Tibial artery (tissue), 4 donors: ENCODE measurements at places on chromosomes 11 and 22.

- H3K4me3 ChIP-seq: no peak overlapping the region
- peaks cover 5% of the 10 kb centered on the region for H3K4me1 ChIP-seq
- no peaks in the 10 kb centered on the region for H3K27me3 ChIP-seq
- no peak for DNase-seq
- H3K36me3 ChIP-seq: no peaks in the 10 kb centered on the region
Observed at GRCh38 chr11:86704710-86705109, 32.3 kb upstream of the ME3 start.

GRCh38 chr11:132402071-132402684 lies 1031.8 kb downstream of the NTM start:
- H3K36me3 ChIP-seq: no peaks in the 10 kb centered on the region
- no peak for DNase-seq
- H3K27me3 ChIP-seq: no peaks in the 10 kb centered on the region
- no peak overlapping the region for H3K4me3 ChIP-seq
- no peak overlapping the region for H3K27ac ChIP-seq
- no peaks in the 10 kb centered on the region for H3K4me1 ChIP-seq

- no peak overlapping the region for H3K4me3 ChIP-seq
- no peaks in the 10 kb centered on the region for H3K4me1 ChIP-seq
- no peak overlapping the region for H3K27ac ChIP-seq
- H3K27me3 ChIP-seq: no peaks in the 10 kb centered on the region
- H3K36me3 ChIP-seq: no peaks in the 10 kb centered on the region
- no peak for DNase-seq
Observed at GRCh38 chr11:47062736-47063135, 113.9 kb downstream of the ARFGAP2 start.

DNA sequence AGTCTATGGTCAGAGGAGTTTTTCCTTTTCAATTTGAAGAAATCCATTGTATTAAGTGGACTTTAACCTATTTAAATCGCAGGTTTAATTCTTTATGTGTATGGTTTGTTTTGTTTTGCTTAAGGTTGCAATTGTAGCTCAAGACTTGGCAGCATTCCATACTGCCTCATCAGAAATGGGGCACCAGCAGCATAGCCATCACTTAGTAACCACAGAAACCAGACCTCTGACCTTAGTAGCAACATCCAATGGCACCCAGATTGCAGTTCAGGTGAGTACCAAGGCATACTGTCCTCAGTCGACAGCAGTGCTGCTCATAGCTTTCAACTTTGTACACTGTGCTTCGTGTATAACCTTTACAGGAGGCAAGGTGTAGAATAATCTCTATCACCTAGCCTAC lies 48.4 kb upstream of the WEE1 start:
- DNase-seq: no peak
- no peaks in the 10 kb centered on the region for H3K27me3 ChIP-seq
- H3K4me3 ChIP-seq: no peak overlapping the region
- H3K36me3 ChIP-seq: peaks cover 10% of the 10 kb centered on the region

- H3K36me3 ChIP-seq: peaks cover 8% of the 10 kb centered on the region
- H3K4me3 ChIP-seq: no peak overlapping the region
- peaks cover 31% of the 10 kb centered on the region for H3K4me1 ChIP-seq
- H3K27me3 ChIP-seq: no peaks in the 10 kb centered on the region
- DNase-seq: no peak
- no peak overlapping the region for H3K27ac ChIP-seq
Observed at GRCh38 chr11:799641-800316, 1.7 kb upstream of the SLC25A22 start.

- H3K27ac ChIP-seq: no peak overlapping the region
- no peaks in the 10 kb centered on the region for H3K4me1 ChIP-seq
- no peak for DNase-seq
- H3K27me3 ChIP-seq: no peaks in the 10 kb centered on the region
- H3K36me3 ChIP-seq: no peaks in the 10 kb centered on the region
Observed at GRCh38 chr22:43944670-43945430, 10.4 kb upstream of the SAMM50 start.

- no peak overlapping the region for H3K4me3 ChIP-seq
- H3K27me3 ChIP-seq: no peaks in the 10 kb centered on the region
- H3K27ac ChIP-seq: no peak overlapping the region
- H3K4me1 ChIP-seq: peaks cover 5% of the 10 kb centered on the region
Observed at GRCh38 chr11:15945726-15946125, 410.6 kb downstream of the SOX6 start.

- no peak for DNase-seq
- H3K27me3 ChIP-seq: no peaks in the 10 kb centered on the region
- H3K36me3 ChIP-seq: no peaks in the 10 kb centered on the region
- H3K4me3 ChIP-seq: no peak overlapping the region
Observed at GRCh38 chr11:130613396-130613795, 165.0 kb downstream of the ADAMTS15 start.

DNA sequence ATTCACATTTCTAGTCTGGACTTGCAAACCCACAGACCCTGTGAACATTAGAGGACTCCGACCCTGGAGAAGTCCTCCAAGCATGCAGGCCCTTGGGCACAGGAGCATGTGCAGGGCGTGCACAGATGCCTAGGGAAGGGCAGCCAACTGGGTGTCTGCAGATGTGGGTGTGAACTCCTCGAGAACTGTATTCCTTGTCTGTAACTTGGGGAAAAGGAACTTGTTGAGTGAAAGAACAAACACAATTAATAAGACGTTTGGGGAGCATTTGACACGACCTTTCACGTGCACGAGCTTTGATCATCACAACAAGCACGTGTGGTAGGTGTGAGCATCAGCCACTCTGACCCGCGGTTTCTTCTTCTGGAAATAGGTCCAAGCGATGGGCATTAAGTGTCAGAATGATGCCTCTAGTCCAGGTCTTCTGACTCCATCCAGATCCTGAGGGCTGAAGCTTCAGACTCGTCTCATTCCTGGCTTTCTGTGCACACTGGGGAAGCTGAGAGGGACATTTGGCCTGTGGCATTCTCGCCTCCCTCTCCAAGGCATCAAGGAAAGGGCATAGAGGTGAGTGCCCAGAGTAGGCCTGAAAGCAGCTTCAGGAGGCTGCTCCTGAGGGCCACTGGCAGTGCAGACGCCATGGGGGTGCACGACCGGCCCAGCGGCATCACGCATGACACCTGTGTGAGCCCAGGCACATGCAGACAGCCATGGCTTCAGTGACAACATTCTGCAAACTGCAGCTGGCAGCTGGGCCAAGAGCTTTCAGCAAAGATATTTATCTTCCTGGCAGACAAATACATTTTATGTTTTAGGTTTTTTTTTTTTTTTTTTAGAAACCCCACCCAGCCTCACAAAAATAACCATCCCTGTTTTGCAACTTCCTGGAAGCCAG lies 32.5 kb downstream of the ALX4 start:
- peaks cover 4% of the 10 kb centered on the region for H3K4me1 ChIP-seq
- H3K27ac ChIP-seq: no peak overlapping the region
- no peaks in the 10 kb centered on the region for H3K27me3 ChIP-seq
- H3K4me3 ChIP-seq: no peak overlapping the region
- peak; percentile 53 for DNase-seq

GRCh38 chr11:46175401-46176002 lies 54.2 kb upstream of the PHF21A start:
- H3K4me1 ChIP-seq: no peaks in the 10 kb centered on the region
- no peak overlapping the region for H3K27ac ChIP-seq
- H3K4me3 ChIP-seq: no peak overlapping the region
- DNase-seq: no peak

DNA sequence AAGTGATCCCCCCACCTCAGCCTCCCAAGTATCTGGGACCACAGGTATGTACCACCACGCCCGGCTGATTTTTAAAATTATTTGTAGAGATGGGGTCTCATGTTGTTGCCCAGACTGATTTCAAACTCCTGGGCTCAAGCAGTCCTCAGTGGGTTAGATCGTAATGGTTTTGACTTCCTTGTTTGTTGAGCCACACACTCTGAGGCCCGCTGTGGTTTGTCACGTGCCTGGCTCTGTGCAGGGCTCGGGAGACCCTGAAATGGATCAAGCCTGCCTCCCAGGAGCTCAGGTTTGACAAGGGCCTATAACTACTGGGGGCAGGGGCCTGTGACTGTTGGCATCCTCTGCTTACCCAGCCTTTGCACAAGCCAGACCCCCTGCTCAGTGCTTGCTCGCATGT lies 68.1 kb downstream of the MPPED1 start:
- H3K27ac ChIP-seq: no peak overlapping the region
- no peaks in the 10 kb centered on the region for H3K4me1 ChIP-seq
- DNase-seq: no peak
- H3K4me3 ChIP-seq: no peak overlapping the region
- H3K36me3 ChIP-seq: no peaks in the 10 kb centered on the region
- peaks cover 23% of the 10 kb centered on the region for H3K27me3 ChIP-seq

DNA sequence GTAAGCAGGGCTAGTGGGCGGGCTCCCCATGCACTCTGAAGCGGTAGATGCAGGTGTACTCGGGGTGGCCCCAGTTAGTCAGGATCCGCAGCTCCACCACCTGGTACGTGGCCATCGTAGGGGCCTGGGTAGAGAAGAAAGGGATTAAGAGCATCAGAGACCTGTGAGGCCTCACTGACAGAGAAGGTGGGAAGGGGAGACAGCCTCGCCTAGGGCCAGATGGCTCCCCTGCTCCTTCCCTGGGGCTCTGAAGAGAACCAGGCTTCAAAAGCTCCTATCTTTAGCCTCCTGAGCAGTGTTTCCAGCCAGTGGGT lies 19.6 kb downstream of the SUN2 start:
- peaks cover 34% of the 10 kb centered on the region for H3K4me1 ChIP-seq
- no peaks in the 10 kb centered on the region for H3K27me3 ChIP-seq
- H3K4me3 ChIP-seq: no peak overlapping the region

- no peaks in the 10 kb centered on the region for H3K36me3 ChIP-seq
- no peak overlapping the region for H3K27ac ChIP-seq
- no peak for DNase-seq
- no peaks in the 10 kb centered on the region for H3K27me3 ChIP-seq
- H3K4me1 ChIP-seq: no peaks in the 10 kb centered on the region
- H3K4me3 ChIP-seq: no peak overlapping the region
Observed at GRCh38 chr11:90908074-90908473, 685.2 kb upstream of the CHORDC1 start.

- H3K4me3 ChIP-seq: no peak overlapping the region
- no peaks in the 10 kb centered on the region for H3K4me1 ChIP-seq
- H3K27me3 ChIP-seq: no peaks in the 10 kb centered on the region
- H3K36me3 ChIP-seq: no peaks in the 10 kb centered on the region
- H3K27ac ChIP-seq: no peak overlapping the region
Observed at GRCh38 chr22:47452184-47452583, 689.7 kb downstream of the TBC1D22A start.

- H3K27ac ChIP-seq: peak overlapping the region; percentile 56
- H3K27me3 ChIP-seq: no peaks in the 10 kb centered on the region
- no peaks in the 10 kb centered on the region for H3K36me3 ChIP-seq
- H3K4me1 ChIP-seq: peaks cover 52% of the 10 kb centered on the region
- H3K4me3 ChIP-seq: no peak overlapping the region
- no peak for DNase-seq
Observed at GRCh38 chr11:78255919-78256318, 67.2 kb downstream of the USP35 start.

- H3K36me3 ChIP-seq: no peaks in the 10 kb centered on the region
- H3K4me1 ChIP-seq: no peaks in the 10 kb centered on the region
- no peak for DNase-seq
- H3K27me3 ChIP-seq: peaks cover 59% of the 10 kb centered on the region
- no peak overlapping the region for H3K27ac ChIP-seq
- H3K4me3 ChIP-seq: no peak overlapping the region
Observed at GRCh38 chr22:44426981-44427380, 71.1 kb downstream of the RTL6 start.

GRCh38 chr11:1863352-1864216 lies 10.7 kb downstream of the LSP1 start:
- no peaks in the 10 kb centered on the region for H3K36me3 ChIP-seq
- H3K27ac ChIP-seq: peak overlapping the region; percentile 94
- peak overlapping the region; percentile 24 for H3K4me3 ChIP-seq

DNA sequence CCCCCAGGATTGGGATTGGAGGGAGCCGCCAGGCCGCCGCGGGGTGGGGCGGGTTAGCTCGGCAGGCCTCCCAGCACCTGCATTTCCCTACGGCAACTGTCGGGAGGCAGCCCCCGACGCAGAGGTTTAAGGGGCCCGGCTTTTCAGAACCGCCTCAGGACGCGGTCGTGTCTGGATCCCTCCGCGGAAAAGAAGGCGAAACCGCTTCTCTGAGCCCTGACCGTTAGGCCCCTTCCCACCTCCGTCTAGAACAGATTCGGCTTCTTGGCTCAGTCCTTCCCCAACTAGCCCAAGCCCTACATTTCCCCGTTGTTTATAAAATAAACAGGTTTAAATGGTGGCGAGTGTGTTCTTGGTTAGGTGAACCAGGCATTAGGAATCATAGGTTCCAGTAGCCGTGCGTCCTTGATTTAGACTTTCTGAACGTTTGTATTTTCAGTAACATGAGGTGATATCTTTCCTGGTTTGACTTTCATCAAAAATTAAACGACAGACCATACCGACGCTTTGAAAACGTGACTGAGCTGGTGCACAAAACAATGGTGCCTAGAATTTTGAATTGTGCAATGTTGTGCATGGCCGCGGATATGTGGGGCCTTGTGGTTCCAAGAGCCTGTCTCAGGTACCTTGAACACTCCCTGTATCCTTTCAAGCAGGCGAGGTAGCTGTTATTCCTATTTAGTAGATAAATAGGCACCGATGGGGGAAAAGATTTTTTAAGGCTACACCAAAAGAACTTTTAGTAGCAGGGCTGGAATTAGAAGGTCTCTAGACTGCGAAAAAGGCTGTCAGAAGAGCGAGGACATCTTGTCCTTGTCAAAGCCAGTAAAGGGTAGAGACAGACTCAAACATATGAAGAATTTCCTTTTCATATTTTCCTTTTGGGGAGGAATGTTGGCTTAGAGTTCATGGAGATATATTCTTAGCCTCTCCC lies 1.2 kb upstream of the HSPA8 start:
- H3K27ac ChIP-seq: peak overlapping the region; percentile 100
- peak overlapping the region; percentile 96 for H3K4me3 ChIP-seq
- peak; percentile 49 for DNase-seq
- peaks cover 23% of the 10 kb centered on the region for H3K36me3 ChIP-seq

- H3K4me3 ChIP-seq: no peak overlapping the region
- H3K27me3 ChIP-seq: no peaks in the 10 kb centered on the region
- DNase-seq: no peak
- H3K36me3 ChIP-seq: peaks cover 26% of the 10 kb centered on the region
- H3K27ac ChIP-seq: no peak overlapping the region
- no peaks in the 10 kb centered on the region for H3K4me1 ChIP-seq
Observed at GRCh38 chr22:31615940-31616314, 46.1 kb downstream of the PISD start.
